ENCODE measurements at places on chromosomes 1 and 21.

DNA sequence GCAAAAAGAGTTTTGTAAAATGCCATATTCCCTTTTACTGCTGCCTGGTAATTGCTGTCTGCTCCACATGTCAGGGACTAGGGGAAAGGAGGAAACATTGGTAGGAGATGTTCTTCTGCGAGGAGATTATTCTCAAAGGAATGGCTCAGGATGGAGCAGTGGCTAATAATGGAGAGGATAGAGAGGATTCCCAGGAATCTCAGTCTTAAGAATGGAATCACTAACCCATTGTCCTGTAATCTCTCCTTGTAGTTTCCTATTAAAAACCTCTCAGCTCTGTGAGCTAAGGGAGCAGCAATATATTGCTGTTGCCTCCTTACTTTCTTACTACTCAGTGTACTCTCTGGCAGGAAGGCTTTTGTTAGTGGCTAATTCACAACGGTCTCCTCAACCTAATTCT is 175.4 kb downstream of the HS2ST1 start:
- DNase-seq, result no peak

GRCh38 chr1:245652660-245653427 is 498.1 kb downstream of the KIF26B start:
- DNase-seq, result peak; percentile 19

GRCh38 chr1:23868557-23869016 is 497 bp upstream of the FUCA1 start:
- DNase-seq, result no peak

GRCh38 chr1:33433509-33434362 is 2.8 kb upstream of the PHC2 start:
- peak; percentile 19 for DNase-seq

DNA sequence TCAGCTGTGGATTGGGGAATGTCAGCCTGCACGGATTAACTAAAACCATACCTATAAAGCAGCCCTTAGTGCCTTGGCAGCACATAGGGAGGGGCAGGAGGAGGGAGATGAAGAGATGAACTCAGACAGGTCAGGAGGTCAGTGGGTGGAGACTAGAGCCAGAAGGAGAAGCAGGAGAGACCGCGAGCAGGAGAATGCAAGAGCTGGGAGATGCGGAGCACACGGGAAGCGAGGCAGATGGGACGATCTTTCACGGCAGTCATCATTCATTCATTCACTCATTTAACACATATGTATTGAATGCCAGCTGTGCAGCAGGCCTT is 41.9 kb downstream of the NEK2 start:
- DNase-seq, result no peak

GRCh38 chr1:203325418-203326091 is 20.2 kb downstream of the BTG2 start:
- no peak for DNase-seq

- DNase-seq, result no peak
Measured at GRCh38 chr21:38181096-38181495, 75.7 kb upstream of the KCNJ15 start.

DNA sequence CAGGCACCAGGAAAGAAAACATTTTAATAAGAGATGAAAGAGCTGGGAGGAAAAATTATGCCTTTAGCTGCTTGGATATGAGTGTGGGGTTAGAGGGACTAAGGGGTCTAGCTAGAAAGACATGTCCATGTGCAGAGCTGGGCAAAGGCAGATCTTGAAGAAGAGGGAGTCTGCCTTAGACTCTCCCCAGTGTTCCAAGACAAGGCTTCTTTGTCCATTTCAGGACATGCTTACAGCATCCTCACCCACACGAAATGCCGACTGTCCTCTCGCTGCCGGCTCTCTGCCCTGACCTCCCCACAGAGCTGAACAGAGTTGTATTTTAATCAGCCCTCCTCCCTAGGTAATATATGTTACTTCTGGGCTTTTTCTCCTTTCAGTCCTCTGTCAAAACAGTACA is 100.7 kb upstream of the ATP1B1 start:
- no peak for DNase-seq

GRCh38 chr1:48026701-48027532 is 29.7 kb upstream of the TRABD2B start:
- DNase-seq, result no peak

DNA sequence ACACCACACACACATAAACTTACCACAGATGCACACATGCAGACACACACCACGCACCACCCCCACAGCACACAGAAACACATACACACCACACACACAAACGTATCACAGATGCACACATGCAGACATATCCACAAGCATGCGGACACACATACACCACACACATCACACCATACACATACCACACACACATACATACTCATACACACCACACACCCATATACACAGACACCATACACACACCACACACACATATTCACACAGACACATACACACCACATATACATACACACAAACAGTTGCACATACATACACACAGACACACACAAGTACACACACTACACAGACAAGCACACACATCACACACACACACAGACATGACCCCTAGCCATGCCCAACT is 37.5 kb upstream of the PDE9A start:
- no peak for DNase-seq

DNA sequence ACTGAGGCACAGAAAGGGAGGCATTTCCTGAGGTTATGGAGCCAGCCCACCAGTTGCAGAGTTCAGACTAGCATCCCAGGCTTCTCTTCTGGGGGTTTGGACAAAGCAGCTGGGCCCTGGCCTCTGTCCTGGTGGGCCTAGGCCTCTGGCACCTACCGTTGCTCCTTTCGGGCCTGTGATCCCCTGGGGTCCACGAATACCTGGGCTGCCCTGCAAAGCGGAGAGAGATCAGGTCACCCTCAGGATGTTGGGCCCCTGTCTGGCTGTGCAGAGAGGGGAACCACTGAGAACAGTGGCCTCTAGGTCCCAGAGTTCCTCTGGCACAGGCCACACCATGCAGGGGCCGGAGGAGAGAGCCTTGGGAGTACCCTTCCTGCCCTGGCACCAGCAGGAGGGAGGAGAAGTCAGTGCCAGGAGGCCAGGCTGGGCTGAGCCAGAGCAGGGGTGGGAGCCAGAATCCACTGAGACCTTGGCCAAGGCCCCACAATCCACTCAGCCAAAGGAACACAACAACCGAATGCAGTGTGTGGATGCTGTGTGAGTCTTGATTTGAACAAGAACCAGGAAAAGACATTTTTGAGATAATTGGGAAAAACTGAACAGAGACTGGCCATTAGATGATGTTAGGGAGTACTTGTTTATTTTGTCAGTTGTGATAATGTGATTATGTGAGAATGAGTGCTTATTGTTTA is 8.9 kb downstream of the COL9A2 start:
- DNase-seq, result no peak

- no peak for DNase-seq
Measured at GRCh38 chr1:217153361-217153760, 430.1 kb upstream of the ESRRG start.

GRCh38 chr1:183870351-183871077 is 65.6 kb downstream of the RGL1 start:
- no peak for DNase-seq

DNA sequence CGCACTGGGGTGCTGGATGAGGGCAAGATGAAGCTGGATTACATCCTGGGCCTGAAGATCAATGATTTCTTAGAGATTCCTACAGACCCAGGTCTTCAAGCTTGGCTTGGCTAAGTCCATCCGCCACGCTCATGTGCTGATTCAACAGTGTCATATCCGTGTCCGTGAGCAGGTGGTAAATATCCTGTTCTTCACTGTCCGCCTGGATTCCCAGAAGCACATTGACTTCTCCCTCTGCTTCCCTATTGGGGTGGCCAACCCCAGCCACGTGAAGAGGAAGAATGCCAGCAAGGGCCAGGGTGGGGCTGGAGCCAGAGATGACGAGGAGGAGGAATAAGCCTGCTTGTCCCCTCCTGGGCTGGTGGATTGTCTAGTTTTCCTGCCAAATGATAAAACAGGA is 2.2 kb upstream of the CBR3 start:
- no peak for DNase-seq

DNA sequence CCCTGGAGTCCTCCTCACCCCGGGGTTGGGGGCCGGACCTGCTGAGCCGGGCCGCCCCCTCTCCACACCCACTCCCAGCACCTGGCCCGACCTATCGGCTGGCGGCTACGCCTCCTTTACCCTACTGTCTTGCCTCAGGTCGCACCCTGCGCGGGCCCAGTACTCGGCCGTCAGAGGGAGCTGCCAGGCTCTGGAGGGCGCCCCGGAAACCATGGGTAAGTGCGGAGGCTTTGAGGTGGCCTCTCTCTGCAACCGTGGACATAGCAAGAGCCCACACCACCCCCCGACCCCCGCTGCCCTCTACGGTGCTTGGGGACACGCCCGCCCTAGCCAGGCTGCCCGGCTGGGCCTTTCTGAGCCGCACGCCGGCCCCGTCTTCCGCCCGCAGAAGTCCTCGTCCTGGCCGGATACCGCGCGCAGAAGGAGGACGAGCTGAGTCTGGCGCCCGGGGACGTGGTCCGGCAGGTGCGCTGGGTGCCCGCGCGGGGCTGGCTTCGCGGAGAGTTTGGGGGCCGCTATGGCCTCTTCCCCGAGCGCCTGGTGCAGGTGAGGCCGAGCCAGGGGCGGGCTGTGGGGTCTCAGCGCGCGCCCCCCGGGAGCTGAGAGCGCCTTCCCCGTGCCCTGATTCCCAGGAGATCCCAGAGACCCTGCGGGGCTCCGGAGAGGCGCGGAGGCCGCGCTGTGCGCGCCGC is at the start of gene SH3D21:
TSS of gene SH3D21 (plus strand) at position 159 of the 692 bp plus-strand sequence. CDS start at position 212, 53 bp downstream.
- DNase-seq, result no peak

DNA sequence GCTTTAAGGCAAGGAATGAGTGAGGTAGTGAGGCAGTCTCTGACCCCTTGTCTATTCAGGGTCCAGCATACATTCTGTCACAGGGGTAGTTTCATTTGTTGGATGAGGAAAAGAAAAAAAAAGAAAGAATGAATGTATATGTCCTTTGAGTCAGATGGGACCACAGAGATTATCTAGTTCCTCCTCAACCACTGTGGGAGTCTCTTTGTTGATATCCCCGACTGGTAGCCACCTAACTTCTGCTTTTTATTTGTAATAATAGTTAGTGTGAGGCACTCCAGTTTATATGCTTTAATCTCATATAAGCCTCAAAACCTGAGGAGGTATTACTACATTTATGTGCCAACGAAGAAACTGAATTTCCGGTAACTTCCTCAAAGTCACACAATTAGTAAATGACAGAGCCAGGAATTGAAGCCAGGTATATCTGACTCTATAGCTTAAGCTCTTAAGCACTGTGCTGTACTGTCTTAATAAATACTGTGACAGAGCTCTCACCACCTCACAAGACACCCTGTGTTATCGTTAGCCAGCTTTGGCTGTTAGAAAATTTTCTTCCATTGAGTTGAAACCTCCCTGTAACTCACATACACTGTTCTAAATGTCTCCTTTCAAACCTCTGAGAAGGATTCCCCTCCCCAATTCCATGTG is 82.2 kb downstream of the MDM4 start:
- no peak for DNase-seq

- DNase-seq, result no peak
Measured at GRCh38 chr1:99759518-99760160, 6.8 kb downstream of the FRRS1 start.

DNA sequence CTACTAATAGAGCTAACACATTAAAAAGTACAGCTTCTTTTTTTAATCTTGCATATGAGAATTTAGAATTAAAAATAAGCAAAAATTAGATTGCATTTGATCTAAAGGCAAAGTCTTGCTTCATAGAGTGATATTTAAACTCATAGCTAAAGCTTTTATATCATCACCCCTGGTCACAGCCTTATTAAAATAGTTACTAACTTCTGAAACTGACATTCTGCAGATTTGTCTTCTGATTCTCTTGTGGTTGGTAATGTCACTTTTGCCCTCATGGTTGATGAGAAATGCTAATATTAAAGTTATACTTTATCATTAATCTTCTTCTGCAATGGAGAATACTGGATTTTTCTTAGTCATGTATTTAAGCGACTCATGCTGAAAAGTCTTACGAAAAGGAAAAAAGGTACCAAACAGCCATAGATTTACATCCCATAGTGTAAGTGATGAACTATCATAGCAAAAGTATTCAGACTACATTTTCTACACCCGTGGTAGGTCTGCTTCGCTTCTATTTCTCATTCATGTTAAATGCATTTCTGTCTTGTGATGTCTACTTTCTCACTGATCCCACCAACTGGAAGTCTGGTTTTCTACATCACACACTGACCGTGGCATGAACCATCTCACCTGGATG is 330.5 kb upstream of the B3GALT2 start:
- no peak for DNase-seq

All from GF-D8 (cell line).